ENCODE measurements at places on chromosomes 5 and 9.

GRCh38 chr5:169183576-169183975, 117.4 kb downstream of the SLIT3 start:
- DNase-seq, result no peak

DNA sequence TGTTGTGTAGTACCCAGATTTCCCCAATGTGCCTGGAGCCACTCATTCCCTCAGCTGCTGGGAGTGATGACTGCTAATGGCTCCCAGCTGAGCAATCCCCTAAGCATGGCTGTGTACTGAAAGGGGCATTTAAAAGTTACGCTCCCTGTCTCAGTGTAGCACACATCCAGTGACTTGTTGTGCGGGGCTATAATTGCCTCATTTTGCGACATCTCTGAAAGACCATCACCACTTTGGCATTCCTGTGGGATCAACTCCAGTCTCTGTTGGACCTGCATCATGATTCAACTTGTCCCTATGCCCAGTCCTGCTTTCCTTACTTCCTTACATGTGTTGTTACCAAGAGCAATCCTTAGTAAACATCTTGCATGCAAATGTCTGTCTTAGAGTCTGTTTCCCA, 201.2 kb upstream of the MPDZ start:
- DNase-seq, result no peak

DNA sequence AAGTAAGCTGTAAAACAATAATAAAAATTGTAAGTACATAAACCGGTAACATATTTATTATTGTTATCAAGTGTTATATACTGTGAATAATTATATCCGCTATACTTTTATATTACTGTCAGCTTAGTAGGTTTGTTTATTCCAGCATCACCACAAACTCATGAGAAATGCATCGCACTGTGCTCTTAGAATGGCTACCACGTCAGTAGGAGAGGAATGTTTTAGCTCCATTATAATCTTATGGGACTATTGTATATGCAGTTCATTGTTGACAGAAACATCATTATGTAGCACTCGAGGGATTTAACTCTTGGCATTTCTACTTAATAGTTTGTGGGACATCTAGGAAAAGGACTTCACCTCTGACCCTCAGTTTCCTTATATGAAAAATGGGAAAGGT, 16.4 kb downstream of the SLC12A2 start:
- no peak for DNase-seq

DNA sequence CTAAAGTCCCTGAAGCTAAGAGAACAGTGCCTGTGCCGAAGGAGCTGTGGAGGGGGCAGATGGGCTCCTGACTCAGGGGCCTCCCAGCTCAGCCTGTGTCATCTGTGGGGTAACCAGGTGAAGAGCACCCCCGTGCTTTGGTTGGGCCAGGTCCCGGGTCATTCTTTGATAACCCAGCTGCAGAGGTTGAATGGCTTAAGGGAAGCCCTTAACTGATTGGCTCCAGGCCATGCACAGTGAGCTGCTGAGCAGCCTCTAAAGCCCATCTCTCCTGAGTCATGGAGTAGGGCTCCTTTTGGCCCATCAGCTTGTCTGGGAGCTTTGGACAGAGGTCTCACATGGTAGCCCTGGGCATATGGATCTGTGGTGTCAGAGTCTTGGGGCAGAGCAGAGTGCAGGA, 28.7 kb downstream of the COL27A1 start:
- DNase-seq, result no peak

DNA sequence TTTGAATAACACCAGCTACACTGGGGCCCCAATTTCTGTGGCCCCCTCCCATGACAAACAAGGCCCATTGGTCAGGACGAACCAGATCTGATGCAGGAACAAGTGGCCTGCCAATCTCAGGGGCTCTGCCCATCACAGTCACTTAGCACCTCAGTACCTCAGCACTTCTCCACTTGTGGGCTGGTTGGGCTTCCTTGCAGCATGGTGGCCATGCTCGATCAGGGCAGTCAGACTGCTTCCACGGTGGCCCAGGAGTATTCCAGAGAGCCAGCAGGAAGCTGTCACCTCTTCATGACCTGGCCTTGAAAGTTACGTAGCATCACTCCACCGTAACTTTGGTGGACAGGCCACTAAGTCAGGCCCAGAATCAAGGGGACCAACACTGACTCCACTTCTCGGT, 206.5 kb downstream of the AUH start:
- no peak for DNase-seq

GRCh38 chr9:95129476-95130291, 187.8 kb downstream of the FANCC start:
- no peak for DNase-seq

DNA sequence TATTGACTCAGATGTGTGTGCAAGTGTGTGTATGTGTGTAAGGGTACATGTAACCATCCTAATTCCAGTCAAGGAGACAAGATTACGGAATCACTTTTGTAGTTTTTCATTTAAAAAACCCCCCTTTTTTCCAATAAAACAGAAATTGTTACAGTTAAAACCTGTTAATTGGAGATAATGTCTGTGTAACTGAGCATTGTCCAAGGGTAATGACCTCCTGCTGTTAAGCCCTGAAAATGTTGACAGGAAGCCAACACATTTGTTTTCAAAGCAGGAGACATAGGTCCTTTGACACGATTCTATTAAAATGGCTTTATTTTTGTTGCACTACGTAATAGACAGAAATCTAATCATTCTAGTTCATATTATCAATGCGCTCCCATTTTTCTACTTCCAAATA, 457.3 kb upstream of the ARRDC3 start:
- DNase-seq, result no peak

All from stimulated activated CD4-positive, alpha-beta T cell treated with anti-CD3 and anti-CD28 coated beads, Interleukin-1b, Interleukin-23, amount 100 ng/mL, for 1 hour (primary cell).